ENCODE measurements at places on chromosomes 12 and 14.
A peak's percentile ranks its signal among the peaks of the same experiment; 100 is the strongest.

GRCh38 chr14:96279564-96279963, 23.6 kb downstream of the BDKRB1 start:
- DNase-seq, result no peak

- DNase-seq, result no peak
Measured at GRCh38 chr12:50746431-50746830, 17.5 kb upstream of the ATF1 start.

DNA sequence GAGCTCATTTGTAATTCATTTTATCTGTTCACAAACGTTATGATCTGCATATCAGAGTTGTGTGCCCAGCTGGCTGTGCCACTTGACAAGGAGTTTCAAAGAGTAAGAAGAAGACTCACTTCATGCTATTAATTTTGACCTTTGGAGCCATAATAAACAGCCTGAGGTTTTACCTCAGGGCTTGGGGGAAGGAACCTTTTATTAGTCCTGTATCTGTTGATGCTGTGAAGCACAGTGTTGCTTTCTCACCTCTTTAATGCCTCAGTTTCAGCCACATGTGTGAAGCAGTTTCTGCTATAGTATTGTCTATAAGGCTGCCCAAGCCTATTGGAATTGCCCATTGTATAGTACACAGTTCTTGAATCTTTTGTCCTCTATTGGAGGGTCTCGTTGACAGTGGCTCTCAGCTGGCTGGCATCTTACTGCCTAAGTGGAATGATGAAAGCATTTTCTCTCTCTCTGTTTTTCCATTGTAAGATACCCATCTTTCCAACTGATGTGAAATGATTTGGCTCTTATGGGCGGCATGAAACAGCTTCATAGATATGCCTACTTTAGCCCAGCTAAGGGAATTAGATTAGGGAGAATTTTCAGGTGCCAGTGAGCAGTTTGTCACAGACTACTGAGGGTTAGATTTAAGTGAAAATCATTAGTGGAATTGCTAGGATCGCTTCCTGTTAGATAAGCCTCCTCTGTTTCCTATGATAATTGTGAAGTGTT, 34.7 kb downstream of the GPATCH2L start:
- no peak for DNase-seq

- DNase-seq, result no peak
Measured at GRCh38 chr14:95361373-95362137, 41.8 kb upstream of the CLMN start.

- DNase-seq, result no peak
Measured at GRCh38 chr12:32843528-32844095, 53.0 kb downstream of the PKP2 start.

- DNase-seq, result no peak
Measured at GRCh38 chr14:57501039-57501557, 7.4 kb upstream of the CCDC198 start.

- no peak for DNase-seq
Measured at GRCh38 chr14:30223966-30224365, 296.3 kb upstream of the PRKD1 start.

- DNase-seq, result peak; percentile 4
Measured at GRCh38 chr12:10140001-10140400, 10.0 kb upstream of the CLEC7A start.

DNA sequence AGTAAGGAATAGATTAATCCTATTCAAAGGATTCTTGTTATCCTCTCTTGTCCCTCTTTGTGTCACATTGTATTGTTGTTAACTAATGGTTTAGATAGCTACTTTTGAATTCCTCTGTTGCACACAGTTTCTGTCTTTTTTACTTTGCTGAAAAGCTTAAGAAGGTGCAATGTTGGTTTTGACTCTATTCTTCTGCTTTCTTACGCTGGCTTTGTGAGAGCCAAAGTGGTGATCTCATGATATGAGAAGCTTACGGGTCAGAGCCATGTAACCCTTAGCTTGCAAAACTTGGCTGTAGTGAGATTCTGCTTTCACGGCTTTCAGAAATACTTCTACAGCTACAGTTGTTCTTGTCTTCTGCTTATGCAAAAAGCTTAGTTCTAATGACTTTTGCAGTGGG, 239.7 kb downstream of the TRHDE start:
- no peak for DNase-seq

DNA sequence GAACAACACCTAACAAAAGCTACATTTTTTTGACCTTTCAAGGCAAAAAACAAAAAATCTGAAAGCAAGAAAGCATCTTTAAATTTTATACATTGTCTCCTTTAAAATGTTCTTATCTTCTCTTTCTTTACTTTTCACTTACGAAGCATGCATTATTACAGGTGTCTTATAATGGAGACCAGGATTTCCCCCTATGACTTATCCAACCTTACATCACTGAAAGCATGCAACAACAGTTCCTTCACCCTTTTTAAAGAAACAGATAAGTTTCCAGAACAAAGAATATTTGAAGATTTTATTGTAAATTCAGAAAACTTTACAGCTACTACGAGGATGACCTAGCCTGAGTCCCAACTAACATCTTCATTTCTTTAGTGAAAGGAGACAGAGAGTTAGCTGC, 277.2 kb downstream of the AKAP6 start:
- no peak for DNase-seq

- no peak for DNase-seq
Measured at GRCh38 chr14:94008234-94008633, 11.1 kb downstream of the CCDC197 start.

GRCh38 chr12:88623777-88624548, 43.7 kb upstream of the KITLG start:
- no peak for DNase-seq

GRCh38 chr14:102885737-102886447, 36.6 kb upstream of the AMN start:
- no peak for DNase-seq
